ENCODE measurements at places on chromosomes 3 and 15.

DNA sequence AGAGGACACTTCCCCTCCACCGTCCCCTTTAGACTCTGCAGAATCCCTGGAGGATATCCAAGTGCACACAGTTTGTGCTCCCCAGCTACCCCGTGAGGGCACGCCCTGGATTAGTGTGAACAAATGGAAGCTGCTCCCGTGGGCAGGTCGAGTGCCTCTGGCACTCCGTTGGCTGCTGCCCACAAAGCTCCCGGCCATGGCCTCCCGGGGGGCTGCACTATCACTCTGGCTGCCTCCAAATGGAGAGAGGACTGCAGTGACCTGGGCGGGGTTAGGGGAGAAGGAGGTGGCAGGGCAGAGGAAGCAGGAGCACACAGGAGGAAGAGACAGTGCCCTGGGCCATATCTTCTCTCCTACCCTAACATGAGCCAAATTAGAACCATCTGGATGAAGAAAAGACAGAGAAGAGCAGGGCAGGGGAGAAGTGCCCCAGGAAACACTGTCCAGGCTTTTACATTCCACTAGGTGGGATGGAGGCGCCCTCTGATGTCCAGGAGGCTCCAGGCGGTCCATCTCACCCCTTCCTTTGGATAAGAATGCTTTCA, 29.4 kb upstream of the ACAD9 start:
- DNase-seq: no peak

GRCh38 chr3:147359177-147360050, 46.9 kb downstream of the ZIC4 start:
- no peak for DNase-seq

DNA sequence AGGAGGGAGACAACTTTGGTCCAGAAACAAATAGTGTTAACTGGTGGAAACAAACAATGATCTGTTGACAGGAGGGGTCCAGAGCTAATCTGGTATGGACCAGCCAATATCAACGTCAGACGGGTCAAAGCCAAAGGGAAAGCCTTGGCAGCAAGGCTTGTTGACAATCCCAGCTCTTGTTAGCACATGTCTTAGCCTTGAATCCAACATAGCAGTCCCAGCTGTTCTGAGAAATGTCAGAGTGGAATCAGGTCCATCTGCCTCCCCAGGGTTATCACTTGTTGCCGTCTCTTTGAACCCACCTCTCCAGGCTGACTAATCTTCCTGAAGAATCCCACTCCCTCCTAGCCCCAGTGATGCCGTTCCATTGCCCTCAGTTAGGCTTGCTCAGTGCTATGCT, 404.6 kb upstream of the MCTP2 start:
- no peak for DNase-seq

DNA sequence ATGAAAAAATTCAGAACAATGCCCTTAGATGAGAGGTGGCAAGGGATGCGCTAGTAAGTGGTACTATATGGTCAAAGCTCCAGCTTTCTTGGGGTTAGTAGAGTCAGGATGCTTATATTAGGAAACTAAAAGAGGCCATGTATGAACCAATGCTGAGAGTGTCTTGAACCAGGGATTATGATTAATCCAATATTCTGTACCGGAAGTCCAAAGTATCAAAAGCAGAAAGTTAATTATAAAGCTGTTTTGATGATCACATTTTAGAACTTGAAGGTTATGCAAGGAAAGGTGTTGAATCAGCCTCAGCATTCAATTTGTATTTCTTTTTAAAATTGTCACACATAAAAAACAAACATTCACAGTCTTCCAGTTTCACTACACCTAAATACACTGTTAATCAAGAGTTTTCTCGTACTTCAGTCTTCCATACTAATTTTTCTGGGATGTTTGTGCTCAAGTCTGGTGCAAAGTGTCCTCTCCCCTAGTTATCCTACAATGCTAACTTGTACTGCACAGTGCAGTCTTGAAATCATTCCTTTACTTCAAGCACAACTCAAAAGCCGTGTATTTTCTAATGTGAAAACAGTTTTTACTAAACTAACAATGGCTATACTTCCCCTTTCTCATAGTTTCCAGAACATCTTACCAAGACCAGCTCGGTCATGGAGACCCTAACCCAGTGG, 10.7 kb upstream of the FAH start:
- DNase-seq: no peak

DNA sequence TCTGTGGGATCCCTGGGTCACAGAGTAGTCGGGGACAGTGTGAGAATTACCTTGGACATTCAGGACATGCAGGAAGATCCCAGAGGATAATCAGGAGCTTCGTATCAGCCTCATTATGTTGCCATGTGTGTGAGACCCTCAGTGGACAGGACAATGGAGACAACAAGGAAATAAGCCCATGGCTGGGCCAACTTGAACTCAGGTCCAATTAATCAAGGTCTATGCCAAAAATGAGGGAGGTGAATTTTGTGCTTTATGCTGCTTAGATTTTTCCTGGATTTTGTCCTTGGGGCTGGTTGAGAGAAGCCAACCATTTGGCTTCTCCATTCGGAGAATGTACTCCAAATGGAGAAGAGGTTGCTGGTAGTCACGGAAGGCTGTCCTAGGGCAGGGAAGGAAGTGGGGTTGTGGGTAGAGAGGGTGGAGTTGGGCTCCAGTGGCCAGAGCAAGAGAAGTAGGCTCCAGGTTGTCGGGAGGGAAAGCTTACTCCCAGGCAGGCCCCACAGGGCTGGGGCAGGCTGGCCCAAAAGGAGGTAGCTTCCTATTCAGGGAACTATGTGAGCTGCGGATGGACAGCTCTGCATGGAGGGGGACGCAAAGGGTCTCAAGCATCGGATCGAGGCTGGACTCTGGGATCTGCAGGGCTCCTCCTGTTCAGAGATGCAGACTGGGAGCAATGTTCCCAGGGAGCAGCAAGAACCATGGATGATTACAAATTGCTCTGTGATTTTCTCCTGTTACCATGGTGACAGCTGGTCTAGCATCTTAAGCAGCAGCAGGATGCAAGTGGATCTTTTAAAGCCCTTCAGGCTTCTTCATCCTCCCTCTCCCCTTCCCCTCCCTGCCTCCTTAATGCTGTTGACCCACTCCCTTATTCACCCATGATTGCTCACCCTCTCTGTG, 91.1 kb downstream of the WNT7A start:
- no peak for DNase-seq

- no peak for DNase-seq
Observed at GRCh38 chr3:55162031-55162795, 234.4 kb upstream of the LRTM1 start.

DNA sequence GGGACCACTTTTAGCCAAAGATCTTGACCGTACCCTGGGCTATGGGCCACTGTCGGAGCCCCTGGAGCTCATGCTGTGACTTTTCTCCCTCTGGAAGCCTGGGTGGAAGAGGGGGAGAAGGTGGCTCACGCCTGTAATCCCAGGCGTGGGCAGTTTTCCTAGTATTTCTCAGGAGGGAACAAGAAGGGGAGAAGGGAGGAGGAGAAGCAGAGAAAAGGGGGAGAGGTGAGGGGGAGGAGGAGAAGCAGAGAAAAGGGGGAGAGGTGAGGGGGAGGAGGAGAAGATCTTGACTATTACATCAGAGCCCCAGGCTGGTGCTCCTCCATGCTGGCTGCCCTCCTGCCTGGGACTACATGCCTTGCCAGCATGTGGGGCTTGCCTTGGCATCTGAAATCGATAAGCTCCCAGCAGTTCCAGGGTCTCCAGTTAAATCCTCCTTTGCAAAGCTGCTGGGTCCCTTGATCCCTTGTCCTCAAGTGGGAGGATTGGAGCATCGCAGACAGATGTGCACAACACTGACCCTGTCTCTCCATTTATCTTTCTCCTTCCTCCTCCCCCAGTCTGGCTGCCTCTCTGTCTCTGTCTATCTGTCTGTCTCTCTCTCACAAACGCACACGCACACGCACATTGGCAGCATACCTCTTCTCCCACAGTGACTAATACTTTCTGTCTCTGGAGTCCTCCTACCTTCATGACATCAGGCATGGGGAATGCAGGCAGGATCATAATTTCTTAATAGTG, 41.6 kb downstream of the MRAS start:
- no peak for DNase-seq
